Mesenteric fat pad (tissue), 1 donor: ENCODE measurements at places on chromosomes 2 and 18. TPM values are rescaled to one million over a fixed set of nuclear protein-coding genes. Genes with fewer than 3 reads are reported as not detected.

- DNase-seq = no peak
Measured at GRCh38 chr2:177753682-177754491, 318.7 kb downstream of the PDE11A start.

DNA sequence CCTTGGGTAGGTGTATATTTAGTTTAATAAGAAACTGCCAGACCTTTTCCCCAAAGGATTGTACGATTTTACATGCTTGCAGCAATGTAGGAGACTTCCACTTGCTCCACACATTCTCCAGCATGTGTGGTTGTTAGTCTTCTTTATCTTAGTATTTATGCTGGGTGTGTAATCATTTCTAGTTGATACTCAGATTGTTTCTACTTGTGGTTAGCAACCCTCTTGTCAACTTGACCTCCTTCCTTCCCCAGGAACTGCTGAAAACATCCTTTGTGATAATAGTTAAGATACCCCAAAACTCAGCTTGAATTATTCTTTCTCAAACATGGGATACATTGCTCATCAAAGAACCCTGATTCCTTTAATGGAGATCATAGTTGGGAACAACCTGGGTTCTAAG lies 37.2 kb upstream of the CYBRD1 start:
- no peak for DNase-seq

DNA sequence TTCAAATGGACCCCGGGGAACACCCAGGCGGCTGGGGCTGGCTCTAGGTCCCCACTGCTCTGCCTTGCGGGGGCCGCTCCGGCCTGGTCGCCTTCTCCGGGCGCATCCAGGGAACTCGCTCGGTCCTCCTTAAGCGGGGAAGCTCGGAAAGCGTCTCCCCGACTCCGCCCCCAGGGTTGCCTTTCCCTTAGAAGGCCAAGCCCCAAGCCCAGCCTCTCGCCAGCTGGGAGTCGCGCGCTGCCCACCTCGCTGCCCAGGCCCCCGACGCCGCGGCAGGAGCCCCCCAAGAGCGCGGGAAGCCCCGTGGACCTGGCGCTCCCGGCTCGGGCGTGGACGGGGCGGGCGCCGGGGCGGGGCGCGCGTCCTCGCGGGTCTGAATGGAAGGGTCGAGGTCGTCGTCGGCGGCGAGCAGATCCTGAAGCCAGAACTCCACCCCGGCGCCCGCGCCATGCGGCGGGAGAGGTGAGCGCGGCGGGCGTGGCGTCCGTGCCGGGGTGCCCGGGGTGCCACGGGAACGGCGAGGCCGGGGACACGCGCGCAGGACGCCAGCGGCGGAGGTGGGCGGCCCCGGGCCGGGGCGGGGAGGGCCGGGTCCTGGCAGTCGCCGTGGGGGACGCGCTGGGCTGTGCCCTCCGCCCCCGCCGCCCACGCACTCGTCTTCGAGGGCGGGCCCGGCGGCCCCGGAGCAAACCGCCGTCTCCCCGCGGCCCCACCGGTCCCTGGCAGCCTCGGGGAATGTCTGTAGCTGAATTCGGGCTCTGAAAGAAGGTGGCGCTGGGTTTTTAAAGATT lies at the start of gene BOK:
TSS of gene BOK (plus strand) at position 214 of the 791 bp plus-strand sequence. CDS start 739 bp downstream, outside the sequence.
- no peak for DNase-seq

DNA sequence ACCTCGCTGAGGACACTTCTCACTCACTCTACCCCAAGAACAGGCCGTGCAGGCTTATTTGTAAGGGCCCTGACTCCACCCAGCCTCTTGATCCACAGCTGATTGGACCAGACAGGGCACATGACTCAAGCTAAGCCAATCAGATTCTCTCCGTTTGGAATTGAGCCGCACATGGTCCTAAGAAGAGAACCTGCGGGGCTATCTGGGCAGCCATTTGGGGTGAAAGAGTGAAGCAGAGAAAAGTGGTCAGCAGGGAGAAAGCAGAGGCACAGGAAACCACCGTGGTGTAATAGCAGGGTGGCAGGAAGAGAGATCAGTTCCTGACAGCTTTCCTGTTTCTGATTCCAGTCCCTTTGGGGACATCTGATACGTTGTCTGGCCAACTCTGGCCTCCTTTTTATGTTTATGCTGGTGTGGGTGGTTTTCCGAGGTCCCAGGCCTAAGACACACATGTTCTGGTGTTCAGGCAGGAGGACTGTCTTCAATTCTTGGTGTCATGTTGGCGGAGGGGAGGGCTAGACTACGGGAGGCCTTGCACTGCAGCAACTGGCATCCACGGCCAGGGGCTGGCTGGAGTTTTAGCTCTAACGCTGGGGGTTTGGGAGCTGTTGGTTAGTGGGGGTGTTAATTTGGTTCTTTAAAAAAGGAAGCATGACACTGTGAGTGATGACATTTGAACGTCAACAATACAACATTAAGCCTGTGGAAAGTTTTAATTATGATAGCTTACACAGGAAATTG lies 26.1 kb upstream of the SPTBN1 start:
- DNase-seq = no peak

GRCh38 chr18:7958081-7958896 lies 391.2 kb downstream of the PTPRM start:
- no peak for DNase-seq

DNA sequence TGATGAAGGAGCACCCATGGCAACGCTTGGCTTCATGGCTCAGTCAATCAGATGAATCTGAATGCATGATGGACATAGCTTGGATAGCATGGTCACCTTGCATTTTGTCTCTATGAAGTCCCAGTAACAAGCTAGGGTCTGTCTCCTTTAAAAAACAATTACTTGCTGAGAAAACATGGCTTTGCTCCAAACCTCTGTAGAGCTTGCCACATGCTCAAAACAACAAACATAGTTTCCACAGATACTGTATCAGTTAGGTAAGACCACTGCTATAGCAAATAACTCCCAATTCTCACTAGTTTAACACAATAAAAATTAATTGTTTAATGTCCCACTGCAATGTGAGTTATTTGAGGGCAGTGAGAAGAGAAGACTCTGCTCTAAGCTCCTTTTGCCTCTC lies 401.0 kb downstream of the IRS1 start:
- DNase-seq = no peak

- DNase-seq = no peak
Measured at GRCh38 chr2:60977562-60977895, 40.0 kb upstream of the PEX13 start.

DNA sequence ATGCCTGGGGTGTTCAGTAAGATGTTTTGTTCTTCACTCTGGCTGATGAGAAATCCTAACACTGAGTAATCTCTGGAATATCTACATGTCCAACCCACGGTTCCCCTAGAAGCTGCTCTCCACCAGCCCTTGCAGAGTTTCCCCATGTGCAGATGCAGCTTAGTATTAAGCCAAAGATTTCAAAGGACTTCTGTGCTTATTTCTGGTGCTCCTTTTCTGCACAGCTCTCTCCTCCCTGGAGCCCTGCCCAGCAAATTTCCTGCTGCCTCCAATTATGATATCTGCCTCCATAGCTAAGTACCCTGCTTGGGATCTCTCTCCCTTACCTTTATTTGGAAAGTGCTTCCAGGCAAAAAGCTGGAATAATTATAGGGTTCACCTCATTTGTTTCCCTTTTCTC lies 949.3 kb downstream of the BCL11A start:
- no peak for DNase-seq

DNA sequence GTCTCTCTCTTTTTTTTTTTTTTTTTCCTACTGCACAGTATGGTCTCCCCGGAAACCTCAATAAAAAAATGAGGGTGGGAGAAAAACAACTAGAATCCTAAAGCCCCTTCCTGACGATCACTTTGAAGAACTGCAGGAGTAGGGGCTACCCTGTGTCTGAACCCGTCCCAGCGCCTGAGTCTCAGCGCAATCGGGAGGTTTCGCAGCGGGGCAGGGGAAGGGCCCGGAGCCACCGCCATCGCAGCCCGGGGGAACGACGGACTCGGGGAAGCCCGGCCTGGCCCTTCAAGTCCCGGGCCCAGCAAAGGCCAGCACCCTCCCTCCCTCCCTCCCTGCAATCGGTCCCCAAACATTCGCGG lies 411 bp downstream of the NARS1 start:
- no peak for DNase-seq

Gene SS18
- total RNA-seq = 69.9 TPM

Gene RNU2-63P
- total RNA-seq = 7.5 TPM

Gene RIT2
- total RNA-seq = not detected

Gene LCT
- 0.77 TPM for total RNA-seq

Gene PLGLB2
- 0.93 TPM for total RNA-seq
